Frontal cortex (tissue), 4 donors: ENCODE measurements at places on chromosomes 16 and 17. TPM values are rescaled to one million over a fixed set of nuclear protein-coding genes. Genes with fewer than 3 reads are reported as not detected.

MMP15 gene
- 12.2 TPM for total RNA-seq

DNA sequence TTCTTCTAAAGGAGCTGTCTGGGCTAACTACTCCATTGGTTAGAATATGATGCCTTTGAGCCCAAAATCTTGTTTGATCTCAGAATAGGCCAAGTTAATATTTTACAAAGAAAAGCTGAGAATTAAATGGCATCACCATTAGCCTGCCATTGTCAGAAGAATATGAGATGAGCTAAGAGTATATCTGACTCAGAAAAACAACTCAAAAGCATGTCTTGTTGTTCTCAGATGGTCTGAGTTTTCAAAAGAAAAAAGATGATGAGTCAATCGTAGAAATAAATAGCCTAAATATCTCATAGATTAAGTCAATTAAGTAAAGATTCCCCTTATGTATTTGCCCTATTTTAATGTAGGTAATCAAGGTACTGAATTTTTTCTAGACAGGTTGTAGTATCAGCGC lies 197.1 kb upstream of the TBX2 start:
- no peak for DNase-seq

- no peak for DNase-seq
These were observed 219.7 kb downstream of the IRF8 start for GRCh38 chr16:86118467-86119307.

STH gene
- 2.0 TPM for total RNA-seq

SRL gene
- under 0.01 TPM for total RNA-seq

DNA sequence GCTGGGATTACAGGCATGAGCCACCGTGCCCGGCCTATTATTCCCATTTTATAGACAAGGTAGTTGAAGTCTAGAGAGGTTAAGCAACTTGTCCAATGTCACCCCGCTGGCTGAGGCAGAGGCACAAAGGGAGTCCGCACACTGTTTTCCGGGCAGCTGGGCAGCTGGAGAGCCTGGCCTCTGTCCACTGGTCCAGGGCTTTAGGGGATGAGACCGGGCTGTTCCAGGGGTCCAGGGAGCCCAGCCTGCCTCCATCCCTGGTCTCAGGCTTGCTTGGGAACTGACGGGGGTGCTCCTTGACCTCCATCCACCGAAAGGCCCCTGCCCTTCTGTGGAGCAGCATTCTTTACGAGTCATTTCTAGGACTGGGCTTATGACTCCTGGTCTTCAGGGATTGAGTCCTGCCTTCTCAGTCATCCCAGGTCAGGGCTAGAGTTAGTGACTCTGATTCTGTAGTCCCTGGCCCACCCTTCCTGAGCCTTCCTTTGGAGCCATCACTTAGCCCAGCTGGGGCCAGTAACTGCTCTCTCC lies 37.5 kb downstream of the SOCS3 start:
- no peak for DNase-seq

DNA sequence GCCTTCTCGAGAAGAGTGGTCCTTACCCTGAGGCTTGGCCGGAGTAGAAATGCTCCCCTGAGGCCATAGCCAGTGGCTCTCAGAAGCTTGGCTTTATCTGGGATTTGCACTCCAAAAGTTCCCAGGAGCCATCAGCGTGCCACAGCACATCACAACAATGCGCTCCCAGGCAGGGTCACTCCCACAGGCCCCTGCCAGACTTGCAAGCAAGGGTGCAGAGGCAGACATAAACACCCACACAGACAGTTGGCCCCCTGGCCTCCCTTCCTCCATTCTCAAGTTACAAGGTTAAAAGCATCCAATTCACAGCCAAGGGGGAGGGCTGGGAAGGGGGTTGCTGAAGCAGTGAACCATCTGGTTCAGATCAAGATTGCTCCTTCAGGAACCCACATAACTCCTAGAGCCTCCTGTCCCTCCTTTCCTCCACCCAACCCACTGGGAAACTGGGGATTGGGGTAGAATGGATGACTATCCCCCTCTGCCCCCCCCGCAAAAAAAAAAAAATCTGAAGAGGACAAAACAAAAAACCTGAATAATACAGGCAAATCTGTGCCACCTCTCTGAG lies 1.8 kb downstream of the ST3GAL2 start:
- DNase-seq = no peak

TOX3 gene
- 18.8 TPM for total RNA-seq

DNA sequence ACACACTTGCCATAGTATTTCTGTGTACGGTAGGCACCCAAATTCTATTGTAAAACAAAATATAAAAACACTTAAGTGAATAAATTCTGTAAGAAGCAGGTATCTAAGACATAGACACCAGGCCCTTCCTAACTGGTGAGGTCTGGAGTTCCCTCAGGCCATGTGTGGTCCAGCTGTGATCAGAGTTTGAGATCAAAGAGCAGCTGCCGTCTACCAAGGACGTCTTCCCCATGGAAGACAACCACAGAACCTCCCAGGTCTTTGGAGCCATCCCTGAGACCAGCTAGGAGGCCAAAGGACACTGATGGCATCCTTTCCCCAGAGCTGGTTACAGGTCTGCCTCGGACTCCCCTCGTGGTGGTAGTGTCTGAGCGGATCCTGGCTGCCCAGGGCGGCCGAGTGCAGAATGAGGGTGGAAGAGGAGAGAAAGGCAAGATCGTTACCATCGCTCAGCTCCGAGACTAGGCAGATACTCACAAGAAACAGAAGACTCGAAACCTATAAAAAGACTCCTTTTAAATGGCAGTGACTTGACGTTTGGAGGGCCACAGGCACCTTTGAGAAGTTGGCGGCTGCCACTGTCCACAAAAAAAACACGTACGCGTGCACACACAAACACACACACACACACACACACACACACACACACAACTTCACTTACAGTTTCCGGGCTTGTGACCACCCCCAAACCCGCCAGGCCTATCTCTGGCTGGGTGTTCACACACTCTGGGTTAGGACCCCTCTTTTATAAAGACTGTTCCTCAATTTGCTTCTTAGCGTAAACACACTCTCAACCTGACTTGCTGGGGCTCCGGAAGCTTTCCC lies 7.5 kb downstream of the TIMP2 start:
- DNase-seq = no peak

DNA sequence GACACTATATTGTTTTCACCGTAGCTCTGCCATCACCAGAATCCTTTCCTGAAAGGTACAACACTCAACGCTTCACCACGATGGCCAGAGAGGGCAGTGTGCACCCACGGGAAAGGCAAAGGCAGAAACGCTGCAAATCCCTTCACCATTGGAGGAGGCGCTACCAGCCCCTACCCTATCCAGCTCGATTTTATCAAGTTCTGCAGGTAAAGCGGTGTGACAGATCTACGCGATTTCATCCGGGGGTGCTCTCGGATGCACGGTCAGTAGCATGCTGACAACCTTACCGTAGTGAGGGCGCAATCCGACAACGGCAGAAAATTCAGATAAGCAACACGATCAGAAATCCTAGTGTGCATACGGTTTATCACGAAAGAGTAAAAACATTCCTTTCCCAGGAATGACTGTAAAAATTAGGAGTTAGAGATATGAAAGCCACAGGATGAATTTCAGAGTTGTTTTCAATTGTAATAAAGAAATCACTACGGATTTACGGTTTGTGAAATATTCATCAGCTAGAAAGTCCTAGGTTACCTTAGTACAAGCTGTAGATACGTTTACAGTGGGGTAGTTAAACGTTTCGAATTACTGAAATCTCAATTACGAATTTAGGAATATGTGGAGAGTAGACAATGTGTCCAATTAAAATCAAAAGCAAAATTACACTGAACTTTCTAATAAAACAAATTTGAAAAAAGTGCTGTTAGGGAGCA lies 1.8 kb downstream of the NETO2 start:
- peak; percentile 78 for DNase-seq

DNA sequence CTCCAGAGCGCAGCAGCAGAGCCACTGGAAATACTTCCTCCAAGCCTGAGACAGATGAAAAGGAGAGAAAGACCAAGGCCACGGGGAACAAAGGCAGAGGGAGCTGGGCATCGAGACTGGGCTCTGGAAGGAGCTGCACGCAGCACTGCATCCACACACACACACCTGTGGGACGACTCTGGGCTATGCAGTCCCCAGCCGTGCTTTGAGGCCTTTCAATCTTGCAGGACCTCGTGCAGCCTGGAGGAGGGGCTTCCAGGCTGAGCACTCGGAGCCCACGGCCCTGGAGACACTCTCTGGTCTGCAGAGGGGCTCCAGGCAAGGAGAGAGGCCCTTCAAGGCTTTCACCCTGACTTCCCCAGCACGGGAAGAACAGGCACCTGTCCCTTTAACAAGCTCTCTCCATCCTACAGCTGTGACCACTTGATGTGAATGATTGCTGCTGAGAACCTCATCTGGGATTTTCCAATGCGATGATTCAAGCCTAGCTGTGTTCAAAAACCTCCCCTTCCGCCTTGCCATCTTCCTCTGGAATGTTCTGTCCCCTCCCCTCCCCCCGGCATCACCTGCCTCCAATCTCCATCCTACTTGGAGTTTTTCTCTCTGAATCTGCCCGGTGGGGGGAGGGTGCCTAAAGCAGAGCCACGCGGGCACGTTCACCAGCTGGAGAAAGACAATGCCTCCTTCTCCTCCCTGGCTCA lies 37.5 kb downstream of the RBFOX3 start:
- no peak for DNase-seq
